ENCODE measurements at places on chromosomes 7 and 10. TPM values are rescaled to one million over a fixed set of nuclear protein-coding genes. Genes with fewer than 3 reads are reported as not detected.

The SFRP4 gene
- polyA plus RNA-seq: not detected

The ANXA8 gene
- not detected for polyA plus RNA-seq

The BHLHA15 gene
- not detected for polyA plus RNA-seq

The ERCC6 gene
- polyA plus RNA-seq: 9.8 TPM

The MMP21 gene
- polyA plus RNA-seq: not detected

The PTPN20 gene
- 1.3 TPM for polyA plus RNA-seq

DNA sequence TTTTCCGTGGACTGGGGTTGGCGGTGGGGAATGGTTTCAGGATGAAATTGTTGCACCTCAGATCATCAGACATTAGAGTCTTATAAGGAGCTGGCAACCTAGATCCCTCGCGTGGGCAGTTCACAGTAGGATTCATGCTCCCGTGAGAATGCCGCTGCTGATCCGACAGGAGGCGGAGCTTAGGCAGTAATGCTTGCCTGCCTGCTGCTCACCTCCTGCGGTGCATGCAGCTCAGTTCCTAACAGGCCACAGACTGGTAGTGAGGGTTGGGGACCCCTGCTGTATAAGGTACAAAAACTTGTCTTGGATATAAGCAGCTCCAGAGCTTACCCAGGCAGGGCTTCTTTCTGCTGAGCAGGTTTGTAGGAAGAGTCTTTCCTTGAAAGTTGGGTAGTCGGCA, 53.9 kb downstream of the SHH start:
- no peak for DNase-seq
- H3K4me3 ChIP-seq: no peak overlapping the region
- peaks cover 28% of the 10 kb centered on the region for H3K4me1 ChIP-seq
- no peaks in the 10 kb centered on the region for H3K36me3 ChIP-seq

DNA sequence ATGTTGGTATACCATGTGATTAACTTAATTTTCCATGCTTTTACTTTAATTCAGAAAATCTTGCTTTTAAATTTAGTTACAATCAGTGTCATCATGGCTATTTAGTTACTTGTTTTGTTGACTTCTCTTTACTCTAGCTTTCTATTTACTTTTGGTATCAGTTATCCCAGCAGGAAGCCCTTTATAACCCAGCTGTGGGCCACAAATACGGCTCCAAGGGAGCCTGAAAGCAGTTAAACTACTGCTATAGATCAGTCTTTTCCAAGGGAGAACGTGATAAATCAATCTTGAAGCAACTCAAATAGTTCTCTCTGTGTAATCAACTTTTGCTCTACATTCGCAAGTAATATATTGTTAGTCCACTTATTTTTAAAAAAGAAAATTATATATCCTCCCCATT, 287.4 kb downstream of the CACNA2D1 start:
- H3K36me3 ChIP-seq: no peaks in the 10 kb centered on the region
- H3K4me3 ChIP-seq: no peak overlapping the region
- no peaks in the 10 kb centered on the region for H3K27me3 ChIP-seq
- H3K27ac ChIP-seq: no peak overlapping the region

- no peaks in the 10 kb centered on the region for H3K36me3 ChIP-seq
- H3K27me3 ChIP-seq: no peaks in the 10 kb centered on the region
- no peak for DNase-seq
- no peak overlapping the region for H3K27ac ChIP-seq
- H3K4me1 ChIP-seq: no peaks in the 10 kb centered on the region
These were observed 237.4 kb downstream of the FOXP2 start for GRCh38 chr7:114652041-114652440.

DNA sequence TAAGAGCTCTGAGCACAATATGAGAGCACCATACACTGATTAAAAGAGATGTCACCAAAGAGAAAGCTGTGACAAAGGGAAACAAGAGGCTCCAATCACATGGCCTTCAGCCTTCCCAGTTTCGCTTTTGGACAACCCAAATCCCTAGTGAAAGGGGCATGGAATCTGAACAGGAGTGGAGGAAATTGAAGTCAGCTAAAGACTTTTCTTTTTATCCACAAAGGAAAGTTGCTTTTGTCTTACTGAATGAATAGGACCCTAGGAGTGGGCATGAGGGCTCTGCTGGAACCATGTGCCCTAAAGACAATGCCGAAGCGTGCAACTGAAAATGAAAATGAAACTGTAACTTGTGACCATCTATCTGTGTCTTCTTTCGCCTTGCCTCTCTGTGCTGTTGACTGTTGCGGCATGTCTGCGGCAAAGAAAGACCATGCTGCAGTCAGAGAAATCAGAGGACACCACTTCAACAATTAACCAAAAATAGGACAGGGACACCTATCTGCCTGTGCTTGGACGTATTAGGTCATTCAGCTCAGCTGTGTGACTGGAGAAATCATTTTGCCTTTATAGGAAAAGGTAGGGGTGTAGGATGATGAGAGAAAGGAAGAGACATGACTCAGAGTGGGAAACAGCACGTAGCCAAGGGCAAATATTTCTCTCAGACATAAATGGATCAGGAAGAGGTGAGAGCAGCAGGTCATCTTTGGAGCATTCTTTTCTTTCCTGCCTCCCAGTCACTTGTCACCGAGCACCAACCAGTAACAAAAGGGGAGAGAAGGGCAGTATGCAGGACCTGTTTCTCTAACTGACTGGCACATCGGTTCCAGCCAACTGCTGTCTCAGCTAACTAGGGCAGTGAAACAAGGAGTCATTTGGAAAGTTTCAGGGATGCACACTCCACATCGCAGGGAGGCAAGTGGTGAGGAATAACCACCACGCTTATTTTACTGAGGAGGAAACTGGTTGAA, 12.3 kb downstream of the CAV2 start:
- no peak for DNase-seq
- peak overlapping the region; percentile 58 for H3K4me3 ChIP-seq
- H3K4me1 ChIP-seq: no peaks in the 10 kb centered on the region
- H3K27me3 ChIP-seq: no peaks in the 10 kb centered on the region

DNA sequence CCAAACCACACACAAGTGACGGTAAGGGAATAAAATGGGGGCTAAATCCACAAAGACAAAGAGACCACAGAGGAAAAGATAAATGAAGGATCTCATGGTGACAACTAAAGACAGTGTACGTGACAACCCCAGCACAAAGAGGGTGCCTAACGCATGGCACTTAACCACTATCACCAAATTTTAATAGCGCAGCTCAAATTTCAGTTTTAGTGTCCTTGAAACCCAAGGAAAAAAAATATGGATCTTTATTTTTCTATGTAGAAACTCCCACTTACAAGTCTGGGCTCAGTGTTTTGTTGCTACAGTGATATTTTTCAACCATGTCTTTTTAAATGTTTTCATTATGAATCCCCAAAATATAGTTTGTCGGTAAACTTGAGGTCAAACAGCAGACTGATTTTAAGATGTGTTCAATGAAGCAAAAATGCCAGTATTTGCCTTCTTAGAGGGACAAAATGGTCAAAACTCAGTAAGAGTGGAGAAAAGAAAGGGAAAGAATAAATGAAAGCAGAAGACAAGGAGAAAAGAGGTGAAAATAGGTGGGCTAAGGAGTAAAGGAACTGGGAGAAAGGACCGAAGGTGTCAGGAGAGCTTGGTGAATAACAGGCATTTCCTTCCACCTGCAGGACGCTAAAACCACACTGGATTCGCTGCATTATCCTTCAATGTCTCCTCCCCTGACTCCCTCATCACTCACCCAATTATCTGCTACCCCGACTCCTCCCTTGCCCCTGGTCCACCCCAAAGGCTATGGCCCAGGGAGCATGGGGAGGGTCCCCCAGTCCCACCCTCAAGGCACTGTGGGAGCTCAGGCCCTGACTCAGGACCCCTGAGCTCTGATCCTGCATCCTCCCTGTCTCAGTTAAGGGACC, 3.5 kb downstream of the ASB13 start:
- no peak overlapping the region for H3K4me3 ChIP-seq
- H3K27ac ChIP-seq: no peak overlapping the region
- no peaks in the 10 kb centered on the region for H3K36me3 ChIP-seq
- H3K4me1 ChIP-seq: peaks cover 17% of the 10 kb centered on the region
- no peaks in the 10 kb centered on the region for H3K27me3 ChIP-seq

DNA sequence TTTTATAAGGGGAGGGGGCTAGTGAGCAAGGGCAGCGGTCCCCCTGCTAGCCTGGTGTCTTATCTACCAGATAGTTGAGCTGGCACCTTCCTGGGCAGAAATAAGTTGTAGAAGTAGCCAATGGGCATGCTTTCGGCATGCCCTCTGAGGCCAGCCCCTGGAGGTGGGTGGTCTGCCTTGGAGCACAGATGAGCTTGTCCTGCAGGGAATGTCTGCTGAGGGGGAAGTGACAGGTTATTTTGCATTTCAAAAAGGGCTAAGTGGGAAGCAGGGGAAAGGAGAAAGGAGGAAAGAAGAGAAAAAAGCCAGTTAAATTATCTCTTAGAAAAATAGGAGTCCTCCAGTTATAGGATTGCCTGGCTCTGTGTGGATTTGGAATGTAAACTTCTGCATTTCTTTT, 88.9 kb downstream of the GPR26 start:
- no peak overlapping the region for H3K4me3 ChIP-seq
- no peaks in the 10 kb centered on the region for H3K36me3 ChIP-seq
- H3K27me3 ChIP-seq: no peaks in the 10 kb centered on the region
- no peaks in the 10 kb centered on the region for H3K4me1 ChIP-seq

DNA sequence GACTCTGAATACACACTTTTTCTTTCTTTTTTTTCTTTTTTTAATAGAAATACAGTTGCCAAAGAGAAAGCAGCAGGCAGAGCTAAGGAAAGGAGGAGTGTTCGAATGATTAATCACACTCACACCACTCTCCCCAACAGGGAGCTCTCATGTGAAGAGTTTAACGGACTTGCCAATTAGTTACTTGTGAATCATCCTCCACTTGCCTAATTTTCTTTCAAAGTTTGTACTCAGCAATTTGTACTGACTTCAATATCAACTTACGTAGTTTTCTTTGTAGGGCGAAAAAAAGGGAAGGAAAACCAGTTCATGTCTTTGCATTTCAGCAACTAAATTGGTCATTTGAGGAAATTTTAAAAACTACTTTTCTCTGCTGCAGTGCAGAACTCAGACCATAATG, 109.2 kb downstream of the PIP4K2A start:
- H3K4me1 ChIP-seq: peaks cover 94% of the 10 kb centered on the region
- DNase-seq: no peak
- no peak overlapping the region for H3K27ac ChIP-seq
- no peaks in the 10 kb centered on the region for H3K27me3 ChIP-seq
- H3K4me3 ChIP-seq: no peak overlapping the region

DNA sequence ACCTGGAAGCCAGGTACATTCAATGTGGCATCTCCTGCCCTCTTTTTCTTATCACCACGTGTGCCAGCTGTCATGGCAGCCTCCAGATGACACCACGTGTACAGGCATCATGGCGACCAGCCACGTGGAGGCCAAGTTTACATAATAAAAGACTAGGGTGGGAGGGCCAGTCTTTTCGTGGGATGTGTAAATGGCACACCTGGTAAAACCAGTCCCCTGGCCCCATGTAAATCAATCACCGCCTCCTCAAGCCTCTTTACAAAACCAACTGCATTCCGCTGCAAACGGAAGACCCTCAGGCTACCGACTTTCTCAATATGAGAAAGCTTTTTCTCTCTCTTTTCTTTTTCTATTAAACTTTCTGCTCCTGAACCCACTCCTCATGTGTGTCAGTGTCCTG, 65.1 kb upstream of the PHF14 start:
- DNase-seq: no peak
- H3K36me3 ChIP-seq: no peaks in the 10 kb centered on the region
- no peaks in the 10 kb centered on the region for H3K4me1 ChIP-seq
- no peaks in the 10 kb centered on the region for H3K27me3 ChIP-seq
- no peak overlapping the region for H3K27ac ChIP-seq

DNA sequence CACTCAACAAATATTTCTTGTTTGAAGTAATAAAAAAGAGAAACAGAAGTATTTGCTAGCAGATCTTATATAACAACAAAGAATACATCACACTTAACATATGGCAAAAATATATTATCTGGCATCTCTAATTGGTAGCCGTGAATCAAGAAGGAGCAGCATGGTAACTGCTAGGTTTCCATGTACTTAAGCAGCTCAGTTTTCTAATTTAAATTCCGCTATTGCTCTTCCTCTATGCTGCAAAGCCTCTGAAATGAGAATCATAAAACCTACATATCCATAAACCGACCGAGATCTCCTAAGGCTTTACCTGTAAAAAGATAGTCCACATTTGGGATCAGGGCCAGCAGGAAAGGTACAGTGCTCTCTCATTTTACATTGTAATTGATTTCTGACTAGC, 76.6 kb upstream of the PTPRZ1 start:
- no peaks in the 10 kb centered on the region for H3K4me1 ChIP-seq
- H3K4me3 ChIP-seq: no peak overlapping the region

All from CD8-positive, alpha-beta memory T cell (primary cell).